ENCODE measurements at places on chromosomes 3 and 15.

- no peak for DNase-seq
These were observed 64.2 kb upstream of the POLG start for GRCh38 chr15:89398896-89399237.

DNA sequence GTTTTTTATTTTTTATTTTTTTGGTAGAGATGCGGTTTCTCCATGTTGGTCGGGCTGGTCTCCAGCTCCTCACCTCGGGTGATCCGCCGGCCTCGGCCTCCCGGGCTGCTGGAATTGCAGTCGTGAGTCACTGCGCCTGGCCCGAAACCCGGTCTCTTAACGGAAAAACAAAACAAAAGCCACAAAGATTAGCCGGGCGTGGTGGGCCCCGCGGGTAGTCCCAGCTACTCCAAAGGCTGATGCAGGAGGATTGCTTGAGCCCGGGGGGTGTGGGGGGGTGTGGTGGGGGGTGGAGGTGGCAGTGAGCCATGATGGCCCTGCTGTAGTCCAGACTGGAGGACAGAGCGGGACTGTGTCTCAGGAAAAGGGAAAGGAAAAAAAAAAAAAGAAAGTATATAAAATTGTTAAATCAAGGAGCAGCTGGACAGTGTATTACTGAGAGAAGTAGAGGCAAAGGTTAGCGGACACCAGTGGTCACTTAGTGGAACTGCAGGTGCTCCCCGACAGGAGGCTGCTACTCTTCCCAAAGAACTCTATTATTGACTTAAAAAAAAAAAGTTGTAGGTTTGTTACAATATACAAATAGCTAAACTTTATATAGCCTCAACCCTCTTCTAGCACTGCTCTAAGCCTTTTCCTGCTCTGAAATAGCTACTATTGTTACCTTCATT is 30.3 kb upstream of the TUBGCP5 start:
- no peak for DNase-seq

GRCh38 chr3:133849346-133849745 is 43.7 kb downstream of the SRPRB start:
- DNase-seq, result no peak

DNA sequence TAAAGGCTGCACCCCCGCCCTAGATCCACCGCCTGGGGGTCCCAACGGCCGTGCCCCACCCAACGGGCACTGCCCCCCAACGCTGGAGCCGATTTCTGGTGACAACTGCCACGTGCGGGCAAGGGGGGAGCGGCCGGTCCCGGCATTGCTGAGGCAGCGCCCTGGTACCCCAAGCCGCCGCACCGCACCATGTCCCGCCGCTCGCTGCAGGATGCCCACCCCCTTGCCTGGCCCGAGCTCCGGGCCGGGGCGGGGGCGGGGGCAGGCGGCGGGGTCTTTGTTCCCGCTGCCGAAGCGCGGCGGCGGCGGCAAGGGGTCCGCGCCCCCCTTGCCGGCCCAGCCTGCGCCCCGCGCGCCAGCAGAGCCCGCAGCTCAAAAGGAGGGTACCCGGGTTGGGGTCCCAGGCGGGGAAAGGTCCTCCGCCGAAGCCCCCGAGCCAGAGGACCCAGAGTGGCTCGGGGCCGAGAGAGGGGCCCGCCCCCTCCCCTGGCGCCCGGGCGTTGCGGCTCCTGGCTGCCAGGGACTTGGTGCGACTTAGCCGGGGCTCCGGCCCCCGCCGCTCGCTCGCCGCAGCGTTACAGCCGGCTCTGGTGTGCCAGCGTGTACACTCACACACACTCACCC is 678 bp downstream of the SEMA7A start:
- no peak for DNase-seq

DNA sequence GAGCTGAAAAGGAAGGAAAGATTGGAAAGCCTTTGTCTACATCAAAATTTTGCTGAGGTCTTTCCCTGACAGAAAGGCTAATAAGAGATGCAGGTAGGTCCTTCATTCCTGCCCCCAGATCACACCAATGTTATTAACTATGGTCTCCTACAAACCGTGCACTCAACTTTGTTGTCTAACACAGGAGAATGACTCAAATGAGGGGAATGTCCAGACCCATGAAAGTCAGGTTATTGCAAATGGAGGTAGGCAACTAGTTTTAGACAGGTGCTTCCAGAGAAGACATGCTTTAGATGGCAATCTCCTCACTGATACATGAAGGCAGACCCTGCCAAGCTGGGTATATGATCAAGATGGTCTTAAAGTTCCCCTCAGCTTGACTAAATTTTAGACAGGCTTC is 51.0 kb downstream of the NFKBIZ start:
- no peak for DNase-seq

GRCh38 chr15:51313074-51313393 is 25.4 kb downstream of the CYP19A1 start:
- no peak for DNase-seq

DNA sequence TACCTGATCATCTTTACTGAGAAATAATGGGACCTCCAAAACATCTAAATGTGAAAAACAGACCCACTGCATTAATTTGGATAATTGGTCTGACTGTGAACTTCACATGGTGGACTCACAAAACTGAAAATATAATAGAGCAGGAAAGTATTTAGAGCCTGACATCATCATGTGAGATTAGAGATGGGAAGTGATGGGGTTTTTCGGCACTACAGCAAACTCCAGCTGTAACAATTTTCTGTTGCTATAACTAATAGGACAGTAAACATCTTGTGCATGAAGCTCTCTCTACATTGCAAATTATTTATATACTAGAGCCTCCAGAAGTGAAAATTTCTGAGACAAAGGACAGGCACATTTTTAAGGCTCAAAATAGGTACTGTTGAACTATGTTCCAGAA is 32.2 kb downstream of the VEPH1 start:
- DNase-seq, result no peak

DNA sequence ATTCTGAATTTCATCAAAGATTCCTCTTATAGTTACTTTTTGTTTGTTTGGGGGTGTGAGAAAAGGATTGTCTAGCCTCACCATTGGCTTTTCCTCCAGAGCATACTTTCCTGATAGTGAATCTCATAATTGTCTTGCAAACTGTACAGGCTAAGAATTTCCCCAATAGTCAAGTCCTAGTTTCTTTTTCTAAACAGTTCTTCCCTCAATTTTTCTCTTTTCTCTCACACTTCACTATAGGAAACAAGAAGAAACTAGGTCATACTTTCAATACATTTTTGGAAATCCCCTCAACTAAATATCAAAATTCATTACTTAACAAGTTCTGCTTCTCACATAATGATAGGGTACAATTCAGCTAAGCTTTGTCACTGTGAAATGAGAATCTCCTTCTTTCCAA is 241.9 kb downstream of the IL20RB start:
- DNase-seq, result no peak

DNA sequence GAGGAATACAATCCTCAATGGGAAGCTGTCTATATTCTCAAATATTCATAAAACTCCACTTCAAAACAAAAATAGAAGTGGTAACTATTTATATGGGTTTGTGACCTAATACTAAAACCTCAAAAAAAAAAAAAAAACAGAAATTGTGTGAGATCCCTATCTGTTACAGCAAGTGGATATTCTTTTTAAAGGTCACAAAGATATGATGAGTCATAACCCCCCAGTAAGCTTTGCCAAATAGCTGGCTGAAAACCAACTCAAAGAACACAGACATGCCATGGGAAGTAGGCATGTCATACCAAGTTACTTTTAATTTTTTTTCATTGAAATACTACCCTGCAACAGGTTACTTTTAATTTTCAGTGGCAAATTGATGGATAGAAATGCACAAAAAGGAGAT is 62.5 kb downstream of the CBLB start:
- DNase-seq, result no peak

DNA sequence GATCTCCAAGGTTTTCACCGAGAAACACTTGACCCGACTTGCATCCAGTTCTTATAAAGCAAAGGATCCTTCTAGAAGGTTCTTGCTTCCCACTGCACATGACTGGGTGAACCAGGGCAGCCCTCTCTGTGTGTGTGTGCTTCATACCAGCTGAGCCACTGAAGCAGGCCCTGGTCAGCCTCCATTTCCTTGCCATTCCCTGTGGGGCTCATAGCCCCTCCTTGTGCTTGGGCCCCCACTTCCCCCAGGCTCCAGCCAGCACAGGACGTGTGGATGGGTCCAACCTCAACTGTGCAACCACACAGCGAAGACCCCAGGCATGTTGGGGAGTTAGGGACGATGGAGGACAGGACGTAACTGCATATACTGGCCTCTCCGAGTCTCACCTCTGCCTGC is 15.5 kb downstream of the KLF15 start:
- no peak for DNase-seq

DNA sequence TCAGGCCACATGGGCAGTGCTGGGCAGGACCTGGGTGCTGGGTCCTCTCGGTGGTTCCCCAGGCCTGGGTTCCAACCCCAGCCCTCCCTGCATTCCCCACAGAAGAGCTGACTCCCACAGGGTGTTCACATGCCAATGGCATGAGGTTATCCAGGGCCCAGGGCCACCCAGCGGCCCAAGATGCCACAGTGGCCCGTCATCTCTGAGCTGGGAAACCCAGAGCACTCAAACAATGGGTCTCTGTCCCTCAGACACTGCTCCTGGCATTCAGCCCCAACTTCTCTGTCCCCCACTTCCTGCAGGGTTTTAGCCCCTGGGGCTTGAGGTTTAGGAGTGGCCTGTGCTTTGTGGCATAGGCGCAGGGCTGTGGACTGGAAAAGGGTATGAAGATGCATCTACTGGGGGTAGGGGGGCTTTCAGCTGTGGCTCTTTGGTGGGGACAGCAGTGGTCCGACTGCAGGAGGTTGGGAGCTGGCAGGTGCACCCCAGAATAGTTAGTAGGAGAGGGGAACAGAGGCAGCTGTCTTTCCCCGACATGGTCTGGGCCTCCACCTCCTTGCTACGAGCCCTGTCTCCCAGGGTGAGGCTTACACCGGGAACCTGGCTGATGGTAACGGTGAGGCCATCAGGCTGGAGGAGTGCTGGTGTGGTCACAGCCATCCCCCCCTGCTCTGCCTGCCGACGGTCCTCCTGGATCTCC is 1.7 kb downstream of the CCDC9B start:
- DNase-seq, result no peak

GRCh38 chr15:44598892-44599291 is 61.9 kb downstream of the EIF3J start:
- no peak for DNase-seq

Data from stimulated activated CD8-positive, alpha-beta memory T cell treated with anti-CD3 and anti-CD28 coated beads, Interleukin-7, amount 100 ng/mL, for 24 hours (primary cell).